ENCODE measurements at places on chromosomes 6 and 20. TPM values are rescaled to one million over a fixed set of nuclear protein-coding genes. Genes with fewer than 3 reads are reported as not detected.

Gene TUBB1
- polyA plus RNA-seq, result 0.17 TPM

Gene SALL4
- not detected for polyA plus RNA-seq

Gene SLC17A2
- 0.54 TPM for polyA plus RNA-seq

GRCh38 chr6:77620278-77620882, 32.5 kb upstream of the MEI4 start:
- peak; percentile 11 for DNase-seq

- no peak for DNase-seq
Measured at GRCh38 chr6:42383421-42384205, 68.1 kb downstream of the TRERF1 start.

DNA sequence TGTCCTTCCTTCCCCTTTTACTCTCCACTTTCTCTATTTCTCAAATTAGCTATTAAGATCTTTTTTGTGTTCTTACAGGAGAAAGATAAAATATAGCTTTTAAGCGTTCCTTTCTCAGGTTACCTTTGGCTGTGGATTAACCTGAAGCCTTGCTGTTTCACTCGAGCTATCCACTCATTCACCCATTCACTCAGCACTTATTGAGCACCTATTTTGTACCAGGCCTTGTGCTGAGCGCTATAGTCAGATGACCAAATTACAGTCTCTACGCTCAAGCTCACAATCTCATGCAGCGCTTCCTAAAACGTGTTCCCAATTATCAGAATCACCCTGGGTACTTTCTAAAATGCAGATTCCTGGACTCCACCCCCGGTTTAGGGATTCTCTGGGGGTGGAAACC, 1.8 kb upstream of the CEP250 start:
- no peak for DNase-seq

DNA sequence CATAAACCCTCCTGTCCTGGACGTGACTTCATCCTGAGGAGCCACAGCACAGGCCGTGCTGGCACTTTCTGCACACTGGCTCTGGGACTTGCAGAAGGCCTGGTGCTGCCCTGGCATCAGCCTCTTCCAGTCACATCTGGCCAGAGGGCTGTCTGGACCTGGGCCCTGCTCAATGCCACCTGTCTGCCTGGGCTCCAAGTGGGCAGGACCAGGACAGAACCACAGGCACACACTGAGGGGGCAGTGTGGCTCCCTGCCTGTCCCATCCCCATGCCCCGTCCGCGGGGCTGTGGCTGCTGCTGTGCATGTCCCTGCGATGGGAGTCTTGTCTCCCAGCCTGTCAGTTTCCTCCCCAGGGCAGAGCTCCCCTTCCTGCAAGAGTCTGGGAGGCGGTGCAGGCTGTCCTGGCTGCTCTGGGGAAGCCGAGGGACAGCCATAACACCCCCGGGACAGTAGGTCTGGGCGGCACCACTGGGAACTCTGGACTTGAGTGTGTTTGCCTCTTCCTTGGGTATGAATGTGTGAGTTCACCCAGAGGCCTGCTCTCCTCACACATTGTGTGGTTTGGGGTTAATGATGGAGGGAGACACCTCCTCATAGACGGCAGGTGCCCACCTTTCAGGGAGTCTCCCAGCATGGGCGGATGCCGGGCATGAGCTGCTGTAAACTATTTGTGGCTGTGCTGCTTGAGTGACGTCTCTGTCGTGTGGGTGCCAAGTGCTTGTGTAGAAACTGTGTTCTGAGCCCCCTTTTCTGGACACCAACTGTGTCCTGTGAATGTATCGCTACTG, 22.0 kb upstream of the PYGB start:
- DNase-seq, result peak; percentile 59

- no peak for DNase-seq
Measured at GRCh38 chr6:53556986-53557715, 12.2 kb upstream of the GCLC start.

- DNase-seq, result no peak
Measured at GRCh38 chr6:53540129-53540692, 4.7 kb downstream of the GCLC start.

- no peak for DNase-seq
Measured at GRCh38 chr6:37643851-37644672, 53.6 kb downstream of the MDGA1 start.

GRCh38 chr6:97306544-97307320, 23.7 kb upstream of the MMS22L start:
- no peak for DNase-seq

DNA sequence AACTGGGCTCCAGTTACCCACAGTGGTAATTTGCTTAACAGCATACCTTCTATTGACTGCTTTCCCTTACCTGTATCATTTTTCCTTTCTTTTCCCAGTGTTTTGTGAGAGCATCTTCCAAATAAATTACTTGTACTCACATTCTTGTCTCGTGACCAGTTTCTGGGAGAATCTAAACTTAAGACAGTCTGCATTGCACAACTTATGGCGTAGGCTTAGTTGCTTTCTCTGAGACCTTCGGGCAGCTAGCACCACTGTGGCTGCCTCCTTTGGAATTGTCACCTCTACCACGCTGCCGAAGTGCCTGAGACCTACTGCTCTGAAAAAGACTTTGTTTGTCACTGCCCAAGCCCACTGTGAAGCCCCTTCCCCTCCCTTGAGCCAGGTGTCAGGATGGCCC, 188.1 kb upstream of the BMP2 start:
- DNase-seq, result no peak

DNA sequence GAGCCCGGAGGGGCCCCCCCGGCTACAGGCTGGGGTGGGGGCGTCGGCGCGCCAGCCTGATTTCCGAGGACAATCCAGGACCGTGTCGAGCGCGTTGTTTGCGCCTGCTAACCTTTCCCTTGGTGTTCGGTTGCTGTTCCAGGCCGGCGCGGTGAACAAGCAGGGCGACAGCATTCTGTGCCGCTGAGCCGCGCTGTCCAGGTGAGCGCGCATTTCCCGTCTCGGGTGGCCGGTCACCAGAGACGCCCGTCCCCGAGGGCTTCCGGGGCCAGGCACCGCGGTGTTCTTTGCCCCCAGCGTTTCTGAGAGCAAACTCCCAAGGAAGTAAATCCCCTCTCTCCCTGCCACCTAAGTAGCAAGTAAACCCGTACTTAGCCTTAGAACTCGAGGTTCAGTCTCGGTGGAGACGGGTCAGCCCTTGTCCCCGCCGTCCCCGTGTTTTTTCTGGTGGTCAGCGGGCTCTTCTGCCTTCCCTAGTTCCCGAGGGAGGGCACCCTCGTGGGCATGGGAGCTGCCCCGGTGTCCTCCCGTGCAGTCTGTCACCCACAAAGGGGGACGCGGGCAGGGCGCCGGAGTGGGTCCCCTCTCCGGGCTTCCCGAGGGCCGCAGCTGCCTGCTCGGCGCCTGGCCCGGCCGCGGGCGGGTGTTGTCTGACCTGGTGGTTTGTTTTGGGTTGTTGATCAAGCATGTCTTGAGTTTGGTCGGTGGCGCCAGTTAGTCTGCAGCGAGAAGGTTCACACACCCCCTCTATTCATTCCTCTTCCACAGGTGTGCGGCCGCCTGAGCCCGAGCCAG, 1.5 kb downstream of the ID4 start:
- peak; percentile 92 for DNase-seq

DNA sequence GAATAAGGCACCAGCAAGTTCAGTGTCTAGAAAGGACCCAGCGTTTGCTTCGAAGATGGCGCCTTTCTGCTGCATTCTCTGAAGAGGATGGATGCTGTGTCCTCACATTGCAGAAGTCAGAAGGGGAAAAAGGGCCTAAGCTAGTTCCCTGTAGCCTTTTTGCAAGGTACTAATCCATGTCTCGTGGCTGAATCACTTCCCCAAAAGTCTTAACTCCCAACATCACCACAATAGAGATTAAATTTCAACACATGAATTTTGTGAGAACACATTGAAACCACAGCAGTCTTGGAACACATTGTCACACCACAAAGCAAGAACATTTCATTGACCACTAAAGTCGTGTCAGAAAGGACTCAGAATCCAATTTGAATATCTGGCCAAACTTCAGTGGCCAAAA, 42.1 kb downstream of the KLHL31 start:
- DNase-seq, result no peak

DNA sequence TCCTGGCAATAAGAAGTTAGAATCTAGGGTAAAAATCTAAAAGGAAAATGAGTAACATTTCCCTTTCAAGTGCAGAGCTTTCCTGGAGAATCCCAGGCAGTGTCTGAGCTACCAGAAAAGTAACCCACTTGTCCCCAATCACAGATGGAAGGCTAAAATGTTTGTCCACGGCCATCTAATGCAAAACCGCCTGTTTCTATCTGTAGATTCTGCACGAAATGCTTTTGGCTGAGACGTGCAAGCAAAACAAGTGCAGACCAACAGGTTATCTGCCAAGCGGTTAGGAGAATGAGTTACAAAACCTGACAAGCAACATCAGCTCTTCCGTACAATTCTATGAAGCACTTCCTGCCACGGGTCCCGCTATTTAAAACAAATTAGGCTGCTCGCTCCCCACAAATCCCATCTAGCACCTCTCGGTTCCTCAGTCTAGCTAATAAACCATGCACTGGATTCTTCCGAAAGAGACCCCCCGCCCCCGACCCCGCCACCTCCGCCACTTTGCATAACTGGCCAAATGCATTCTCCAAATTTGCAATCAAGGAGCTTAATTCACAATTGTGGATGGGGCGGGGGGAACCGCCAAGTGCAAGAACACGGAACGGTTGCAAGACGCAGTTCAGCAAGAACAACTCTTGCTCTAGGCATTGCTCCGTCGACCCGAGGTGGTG, 1.4 kb downstream of the ELOVL5 start:
- DNase-seq, result peak; percentile 48

DNA sequence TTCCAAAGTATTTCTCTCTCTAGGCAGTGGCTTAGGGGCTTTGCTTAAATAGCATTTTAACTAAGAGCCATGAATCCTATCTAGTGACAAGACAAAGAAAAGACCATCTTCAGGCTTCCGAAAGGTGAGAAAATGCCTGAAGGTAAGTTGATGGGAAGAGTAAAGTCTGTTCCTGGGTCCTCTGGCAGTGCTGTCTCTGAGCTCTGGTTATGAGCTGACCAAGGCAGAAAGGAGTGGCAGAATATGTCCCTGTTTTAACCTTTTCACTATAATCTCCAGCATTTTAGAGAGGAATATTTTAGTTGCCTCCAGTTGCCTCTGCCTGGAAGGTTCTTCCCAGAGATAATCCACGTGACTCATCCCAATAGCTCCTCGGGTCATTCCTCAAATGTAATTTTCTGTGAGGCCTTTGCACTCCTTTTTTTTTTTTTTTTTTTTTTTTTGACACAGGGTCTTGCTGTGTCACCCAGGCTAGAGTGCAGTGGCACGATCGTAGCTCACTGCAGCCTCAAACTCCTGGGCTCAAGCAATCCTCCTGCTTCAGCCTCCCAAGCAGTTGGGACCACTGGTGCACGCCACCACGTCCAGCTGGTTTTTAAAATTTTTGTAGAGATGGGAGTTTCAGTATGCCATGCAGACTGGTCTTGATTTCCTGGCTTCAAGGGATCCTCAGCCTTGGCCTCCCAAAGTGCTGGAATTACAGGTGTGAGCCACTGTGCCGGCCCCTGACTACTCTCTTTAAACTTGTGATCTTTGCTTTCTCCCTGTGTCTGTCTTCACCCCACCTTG, 3.7 kb upstream of the ARMH2 start:
- DNase-seq, result no peak

DNA sequence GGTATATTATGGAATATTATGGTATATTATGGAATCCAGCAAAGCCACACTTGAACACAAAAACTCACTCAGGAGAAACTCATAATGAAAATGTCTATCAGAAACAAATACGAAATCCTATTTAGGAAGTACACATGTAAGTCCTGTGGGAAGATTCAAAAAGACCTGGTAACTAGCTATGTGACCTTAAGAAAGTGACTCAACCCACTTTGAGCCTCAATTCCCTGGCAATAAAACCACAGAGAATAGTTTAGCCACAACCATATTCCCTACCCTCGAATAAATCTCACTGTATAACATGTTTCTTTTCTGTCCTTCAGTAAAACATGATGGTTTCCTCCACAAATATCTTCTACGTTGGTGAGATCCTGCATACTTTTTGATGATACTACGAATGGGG, 56.4 kb downstream of the ZMYND8 start:
- DNase-seq, result no peak
